NCI-H345 (cell line): ENCODE measurements at places on chromosomes 3 and 15.
A peak's percentile ranks its signal among the peaks of the same experiment; 100 is the strongest.

- DNase-seq = no peak
Observed at GRCh38 chr15:51377038-51377786, 35.8 kb downstream of the GLDN start.

DNA sequence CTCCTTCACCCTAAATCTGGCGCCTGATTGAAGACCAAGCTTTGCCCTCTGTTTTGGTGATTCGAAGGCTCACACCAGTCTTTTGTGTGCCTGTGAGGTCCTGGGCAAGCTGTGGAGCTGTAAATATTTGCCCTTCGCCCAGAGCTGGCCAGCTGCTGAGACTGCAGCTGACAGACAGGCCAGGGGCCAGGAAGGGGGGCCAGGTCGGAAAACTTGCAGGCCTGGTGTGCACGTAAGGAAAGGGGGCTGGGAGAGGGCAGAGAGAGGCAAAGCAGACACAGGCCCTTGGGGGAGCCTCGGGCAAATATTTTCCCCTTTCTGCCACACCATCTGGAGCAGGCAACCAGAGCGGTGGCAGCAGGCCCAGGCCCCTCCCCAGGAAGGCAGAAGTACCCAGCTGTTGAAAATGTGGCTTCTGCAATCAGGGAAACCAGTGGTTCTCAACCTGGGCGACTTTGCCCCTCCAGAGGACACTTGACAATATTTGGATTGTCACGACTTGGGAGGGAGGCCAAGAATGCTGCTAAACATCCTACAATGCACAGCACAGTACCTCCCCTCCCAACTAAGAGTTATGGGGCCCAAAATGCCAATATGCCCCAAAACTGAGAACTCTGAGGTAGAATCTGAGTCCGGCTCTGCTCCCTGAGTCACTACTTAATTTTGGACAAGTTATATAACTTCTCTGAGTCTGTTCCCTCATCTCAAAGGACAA is 2.5 kb downstream of the PDZRN3 start:
- peak; percentile 21 for DNase-seq

DNA sequence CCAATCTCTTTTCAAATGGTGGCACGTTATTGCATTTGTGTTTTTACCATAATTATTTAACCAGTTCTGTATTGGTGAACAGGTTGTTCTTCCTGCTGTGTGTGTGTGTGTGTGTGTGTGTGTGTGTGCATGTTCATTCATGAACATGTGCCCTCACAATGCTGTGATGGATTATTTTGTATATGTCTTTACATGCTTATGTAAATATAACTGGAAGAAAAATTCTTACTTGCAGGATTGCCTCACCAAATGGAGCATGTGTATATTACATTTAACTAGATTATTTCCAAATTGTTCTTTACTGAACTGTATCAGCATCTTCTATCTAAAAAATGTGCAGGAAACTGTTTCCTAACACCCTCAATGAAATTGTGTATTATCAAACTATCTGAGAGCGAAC is 175.2 kb upstream of the ZPLD1 start:
- no peak for DNase-seq

- DNase-seq = no peak
Observed at GRCh38 chr3:161265916-161266571, 44.9 kb downstream of the NMD3 start.

DNA sequence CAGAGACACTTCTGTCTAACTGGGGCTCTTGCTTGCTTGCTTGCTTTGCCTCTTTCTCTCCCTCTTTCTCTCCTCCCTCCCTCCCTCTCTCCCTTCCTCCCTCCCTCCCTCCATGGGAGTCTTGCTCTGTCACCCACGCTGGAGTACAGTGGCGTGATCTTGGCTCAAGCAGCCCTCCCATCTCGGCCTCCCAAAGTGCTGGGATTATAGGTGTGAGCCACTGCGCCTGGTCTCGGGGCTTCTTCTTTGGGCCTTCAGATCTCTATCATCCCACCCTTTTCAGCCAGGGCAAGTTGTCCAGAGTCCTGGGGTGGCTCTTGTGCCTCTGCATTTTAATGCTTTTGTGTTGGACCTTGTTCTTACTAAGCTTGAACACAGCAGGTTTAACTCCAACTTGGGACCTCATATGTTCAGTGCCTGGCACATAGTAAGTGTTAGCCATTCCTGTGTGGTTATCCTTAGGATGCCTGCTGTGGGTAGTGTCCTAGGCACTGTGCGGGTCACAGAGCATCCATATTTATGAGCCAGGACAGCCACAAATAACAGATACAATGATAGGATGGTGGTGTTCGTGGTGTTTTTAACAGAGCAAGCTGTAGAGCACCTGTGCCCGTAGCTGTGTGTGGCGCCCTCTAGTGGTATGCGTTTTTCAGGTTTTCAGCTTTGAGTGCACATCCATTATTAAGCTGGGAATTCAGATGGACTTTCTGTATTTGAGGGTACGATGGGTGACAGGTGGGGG is 75.1 kb downstream of the CCK start:
- peak; percentile 42 for DNase-seq

DNA sequence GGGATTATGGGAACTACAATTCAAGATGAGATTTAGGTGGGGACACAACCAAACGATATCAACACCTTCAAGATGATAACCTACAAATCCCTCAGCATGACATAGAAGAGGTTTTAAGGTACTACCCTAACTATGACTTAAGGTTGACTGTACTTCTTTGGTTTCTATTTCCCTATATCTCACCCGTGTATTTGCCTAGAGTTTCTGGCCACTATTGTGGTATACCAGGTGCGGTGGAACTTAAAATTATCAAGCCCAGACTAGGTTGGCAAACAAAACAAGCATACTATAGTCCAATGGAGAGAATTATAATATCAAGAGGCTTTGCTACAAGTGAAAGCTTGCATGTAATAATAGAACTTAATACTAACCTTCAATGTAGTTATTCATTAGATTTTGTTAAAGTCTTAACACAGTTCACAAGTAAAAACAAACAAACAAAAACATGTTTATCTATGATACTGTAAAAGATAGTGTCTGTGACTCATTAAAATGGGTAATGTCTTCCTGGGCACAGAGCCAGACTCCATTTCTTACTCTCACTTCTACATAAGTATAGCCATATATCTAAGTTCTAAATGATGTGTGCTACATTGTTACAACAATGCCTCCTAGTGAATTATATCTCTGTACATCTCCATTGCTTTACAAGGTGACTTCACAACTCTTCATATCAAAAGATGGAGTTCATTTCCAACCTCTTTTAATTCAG is 479.1 kb downstream of the ZBBX start:
- no peak for DNase-seq

GRCh38 chr3:14371573-14372474 is 30.6 kb upstream of the SLC6A6 start:
- DNase-seq = peak; percentile 84

DNA sequence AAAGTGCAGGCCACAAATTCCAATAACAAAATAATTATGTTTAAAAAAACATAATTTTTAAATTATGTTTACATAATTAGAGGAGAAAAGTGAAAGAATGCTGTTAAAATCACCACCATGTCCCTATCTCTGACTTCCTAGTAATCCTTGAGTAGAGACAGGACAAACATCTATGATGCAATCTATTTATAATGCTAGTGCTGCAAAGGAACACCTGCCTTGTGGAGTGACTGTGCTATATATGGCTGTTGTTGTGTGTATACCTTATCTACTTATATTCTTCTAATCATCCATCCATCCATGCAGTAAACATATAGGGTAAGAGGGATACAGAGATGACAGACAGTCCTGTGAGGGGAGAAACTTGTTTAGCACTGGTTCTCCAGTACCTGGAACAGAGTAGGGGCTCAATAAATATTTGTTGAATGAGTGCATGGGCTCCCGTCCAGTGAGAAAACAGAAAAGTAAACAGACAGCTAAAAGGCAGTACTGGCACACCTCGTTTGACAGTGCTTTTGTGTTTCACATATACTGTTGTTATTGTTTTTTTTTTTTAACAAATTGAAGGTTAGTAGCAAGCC is 229.3 kb upstream of the UBE2E1 start:
- DNase-seq = peak; percentile 75

DNA sequence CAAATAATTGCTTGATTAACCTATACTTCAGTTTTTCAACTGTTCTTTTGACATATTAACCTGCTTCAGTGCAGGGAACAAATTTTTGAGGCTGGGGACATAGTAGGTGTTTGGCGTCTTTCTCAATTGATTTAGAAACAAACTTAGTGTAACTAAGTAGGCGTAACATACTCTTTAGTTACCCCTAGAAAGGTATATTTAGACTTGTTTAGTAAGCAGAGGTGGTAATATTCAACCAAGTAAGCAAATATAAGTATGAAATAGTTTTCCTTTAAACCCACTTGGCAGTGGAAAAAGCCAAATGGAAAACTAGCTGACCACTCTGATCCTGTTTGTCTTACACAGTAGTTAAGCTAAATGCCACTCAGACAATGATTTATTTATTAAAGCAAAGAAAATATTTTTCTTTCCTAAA is 113.2 kb downstream of the MBNL1 start:
- no peak for DNase-seq

DNA sequence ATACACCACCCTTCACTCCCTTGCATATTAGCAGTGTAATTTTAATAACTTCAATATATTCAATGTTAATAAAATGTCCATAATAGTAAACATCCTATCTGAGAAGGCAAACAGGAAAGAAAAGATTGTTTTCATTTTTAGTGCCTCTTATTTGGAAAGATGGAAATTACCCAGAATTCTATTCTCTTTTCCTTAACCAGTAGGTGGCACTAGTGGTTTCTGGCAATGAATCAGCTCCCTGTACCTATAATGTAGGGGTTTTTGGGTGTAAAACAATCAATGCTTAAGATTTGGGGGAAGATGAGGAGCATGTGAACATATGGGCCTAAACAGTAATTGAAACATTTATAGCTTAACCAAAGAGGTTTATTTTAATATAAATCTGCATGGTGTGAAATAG is 5.7 kb upstream of the SEMA6D start:
- peak; percentile 8 for DNase-seq

- DNase-seq = peak; percentile 88
Observed at GRCh38 chr15:29952225-29952624, 130.0 kb upstream of the TJP1 start.

DNA sequence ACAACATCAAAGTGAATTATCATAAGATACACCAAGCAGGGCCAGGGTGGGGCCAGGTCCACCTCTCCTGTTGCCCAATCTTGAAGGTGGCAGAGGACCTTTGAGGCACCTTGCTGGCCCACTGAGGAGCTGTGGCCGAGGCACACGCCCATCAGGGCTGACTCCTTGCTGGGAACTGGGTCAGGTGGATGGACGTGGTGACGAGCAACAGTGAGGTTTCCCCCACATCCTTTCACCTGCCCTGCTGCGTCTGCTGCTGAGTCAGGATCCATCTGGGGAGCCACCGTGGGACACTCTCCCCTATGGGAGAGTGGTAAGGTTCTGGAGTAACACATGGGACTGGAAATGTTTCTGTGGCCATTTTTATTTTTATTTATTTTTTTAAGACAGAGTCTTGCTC is 17.3 kb upstream of the FURIN start:
- DNase-seq = no peak

DNA sequence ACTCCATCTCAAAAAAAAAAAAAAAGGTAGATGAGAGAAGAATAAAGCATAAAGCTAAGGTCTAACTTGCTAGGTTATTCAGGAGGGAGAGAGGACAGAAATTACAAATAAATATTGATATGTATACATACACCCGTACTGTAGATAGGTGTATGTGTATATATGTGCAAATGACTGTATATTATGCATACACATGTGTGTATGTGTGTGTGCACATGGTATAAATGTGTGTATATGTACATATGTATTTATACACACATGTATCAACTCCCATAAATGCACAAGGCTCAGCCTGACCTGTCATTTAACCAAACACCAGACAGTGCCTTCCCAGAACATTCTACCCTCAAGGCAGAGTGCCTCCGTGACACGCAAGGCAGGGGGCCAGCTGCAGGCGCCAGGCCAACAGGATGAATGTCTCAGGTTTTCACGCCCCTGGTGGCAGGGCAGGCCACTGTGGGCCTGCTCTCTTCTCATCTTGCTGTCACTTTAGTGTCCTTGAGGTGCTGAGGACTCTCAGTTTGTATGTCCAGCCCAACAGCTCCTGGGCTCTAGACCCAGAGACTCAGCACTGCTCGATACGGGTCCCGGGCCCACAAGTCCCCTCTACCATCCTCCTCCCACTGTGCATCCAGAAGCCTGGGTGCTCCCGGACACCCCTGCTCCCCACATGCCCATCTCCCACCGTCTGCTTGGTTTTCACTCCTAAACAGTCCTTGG is 40.4 kb downstream of the TM2D3 start:
- DNase-seq = no peak

DNA sequence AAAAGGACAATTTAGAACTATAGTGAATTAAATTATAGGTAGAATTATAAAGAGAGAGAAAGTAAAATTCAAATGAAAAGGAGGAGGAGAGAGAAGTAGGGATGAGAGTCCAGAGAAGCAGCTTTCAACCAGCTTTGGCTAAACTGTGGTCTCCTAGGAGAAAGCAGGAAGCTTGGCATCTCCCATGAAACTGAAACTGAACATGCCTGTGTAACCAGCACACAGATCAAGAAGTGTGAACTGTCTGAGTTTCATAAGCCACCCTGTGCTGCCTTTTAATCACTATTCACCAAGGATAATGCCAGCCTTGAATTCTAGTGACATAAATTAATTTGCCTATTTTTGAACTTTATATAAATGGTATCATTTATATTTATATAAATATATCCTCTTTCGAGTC is 128.5 kb downstream of the MYRIP start:
- no peak for DNase-seq

- DNase-seq = no peak
Observed at GRCh38 chr3:126356373-126357264, 589 bp downstream of the KLF15 start.
